ENCODE measurements at places on chromosomes 11 and 22.

DNA sequence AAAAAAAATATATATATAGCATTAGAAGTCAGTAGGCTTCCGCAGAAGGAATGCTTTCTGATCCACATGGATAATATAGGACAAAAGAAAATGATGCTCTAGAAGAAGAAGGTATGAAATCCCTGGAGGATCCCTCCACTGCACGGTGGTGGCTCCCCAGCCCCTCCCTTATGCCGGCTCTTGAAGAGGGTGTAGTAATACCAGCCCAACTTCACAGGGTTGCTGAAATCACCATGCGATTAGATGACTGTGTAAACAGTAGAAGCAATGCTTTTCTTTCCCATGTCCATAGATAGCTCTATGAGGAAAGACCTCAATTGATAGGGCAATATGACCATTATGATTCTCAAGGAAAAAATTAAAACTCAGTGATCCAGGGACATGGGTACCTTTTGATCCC, 3.2 kb upstream of the ETS1 start:
- DNase-seq = no peak

GRCh38 chr11:126153972-126154371, 57.5 kb downstream of the RPUSD4 start:
- DNase-seq = no peak

DNA sequence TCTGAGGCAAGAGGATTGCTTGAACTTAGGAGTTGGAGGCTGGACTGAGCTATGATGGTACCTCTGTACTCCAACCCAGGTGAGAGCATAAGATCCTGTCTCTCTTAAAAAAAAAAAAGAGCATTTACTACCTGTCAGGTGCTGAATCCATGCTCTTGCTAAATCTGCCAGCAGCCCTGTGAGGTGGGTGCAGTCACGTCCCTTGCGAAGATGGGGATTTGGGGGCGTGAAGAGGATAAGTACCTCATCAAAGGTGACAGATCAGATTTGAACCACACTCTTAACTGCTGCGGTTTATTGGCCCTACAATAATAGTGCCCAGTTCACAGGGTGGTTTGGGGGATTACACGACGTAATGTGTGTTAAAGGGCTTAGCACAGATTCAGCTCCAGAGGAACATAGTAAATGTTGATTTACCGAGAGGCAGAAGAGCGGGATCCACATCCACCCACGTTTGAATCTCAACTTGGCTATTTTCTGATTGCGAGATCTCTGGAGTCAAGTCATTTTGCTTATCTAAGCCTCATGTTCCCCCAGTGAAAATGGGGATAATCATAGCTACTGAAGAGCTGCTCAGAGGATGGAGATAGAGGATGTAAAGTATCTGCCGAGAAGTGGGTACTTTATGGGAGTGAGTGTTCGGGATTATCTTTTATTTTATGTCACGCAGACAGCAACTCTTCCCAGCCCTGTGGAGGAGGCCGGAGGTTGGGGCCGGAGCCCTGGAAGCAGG, 28.1 kb upstream of the LRRC10B start:
- DNase-seq = no peak

DNA sequence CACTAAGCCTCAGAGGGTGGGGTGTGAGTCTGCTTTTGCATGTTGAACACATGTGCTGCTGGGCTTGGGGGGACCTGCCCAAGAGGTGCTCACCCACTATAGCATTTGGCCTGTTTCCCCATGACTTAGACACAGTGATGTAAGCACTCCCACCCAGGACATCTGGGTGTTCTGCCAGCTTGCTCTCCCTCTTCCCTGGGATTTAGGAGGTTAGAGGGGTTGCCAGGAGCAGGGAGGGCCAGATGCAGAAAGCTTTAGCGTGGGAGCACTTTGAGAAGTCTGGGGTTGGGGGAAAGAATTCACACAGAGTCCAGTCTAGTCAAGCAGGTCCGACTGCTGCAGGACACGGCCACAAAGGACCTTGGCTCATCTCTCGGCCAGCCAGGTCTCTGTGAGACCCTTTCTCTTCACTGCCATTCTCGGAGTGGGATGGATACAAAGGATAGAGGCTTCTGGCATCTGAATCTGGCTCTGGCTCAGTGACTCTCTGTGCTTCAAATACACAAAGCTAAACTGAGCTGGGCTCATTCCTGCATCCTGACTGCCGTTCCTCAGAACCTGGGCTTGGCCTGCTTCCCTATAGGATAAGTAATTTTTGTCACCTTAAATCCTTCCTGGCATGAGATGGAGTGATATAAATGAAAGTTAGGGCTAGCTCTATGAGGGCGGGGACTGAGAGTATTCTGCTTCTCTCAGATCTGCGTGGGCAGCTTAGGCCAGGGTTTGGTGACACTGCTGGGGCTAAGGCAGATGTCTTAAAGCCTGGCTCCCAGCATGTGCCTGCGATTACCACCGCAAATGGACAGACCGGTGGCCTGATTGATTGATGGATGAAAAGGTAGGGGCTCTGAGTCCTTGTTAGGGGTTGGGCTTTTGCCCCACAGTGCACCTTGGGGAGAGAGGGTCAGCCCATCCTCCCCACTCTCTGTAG, 14.5 kb downstream of the USP2 start:
- DNase-seq = no peak

- no peak for DNase-seq
These were observed 58.3 kb upstream of the EMID1 start for GRCh38 chr22:29147331-29147899.

DNA sequence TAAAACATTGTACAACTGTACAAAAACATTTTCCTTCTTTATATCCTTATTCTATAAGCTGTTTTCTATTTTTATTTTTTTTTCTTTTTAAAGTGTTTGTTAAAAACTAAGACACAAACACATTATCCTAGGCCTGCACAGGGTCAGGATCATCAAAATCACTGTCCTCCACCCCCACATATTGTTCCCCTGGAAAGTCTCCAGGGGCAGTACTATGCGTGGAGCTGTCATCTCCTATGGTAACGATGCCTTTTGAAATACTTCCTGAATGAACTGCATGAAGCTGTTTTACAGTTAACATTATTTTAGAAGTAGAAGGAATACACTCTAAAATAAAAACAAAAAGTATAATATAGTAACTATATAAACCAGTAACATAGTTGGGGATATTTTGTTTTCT, 67.2 kb downstream of the ZC3H12C start:
- no peak for DNase-seq

DNA sequence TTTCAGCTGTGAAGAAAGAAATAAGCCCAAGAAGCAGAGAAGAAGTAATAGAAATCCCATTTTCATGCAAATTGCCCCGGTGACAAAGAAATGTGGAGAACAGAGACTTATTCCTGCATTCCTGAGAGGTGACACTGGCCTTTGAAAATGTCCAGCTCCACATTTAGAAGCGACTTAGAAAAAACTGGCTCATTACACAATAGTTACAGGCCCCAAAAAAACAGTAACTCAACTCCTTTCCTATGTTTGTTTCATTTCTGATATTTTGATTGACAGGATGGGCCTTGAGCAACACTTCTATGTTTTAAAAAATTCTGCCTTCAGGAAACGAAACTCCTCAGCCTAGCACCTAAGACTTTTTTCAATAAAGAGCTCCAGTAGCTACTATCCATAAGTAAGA, 726.9 kb upstream of the TENM4 start:
- DNase-seq = no peak

DNA sequence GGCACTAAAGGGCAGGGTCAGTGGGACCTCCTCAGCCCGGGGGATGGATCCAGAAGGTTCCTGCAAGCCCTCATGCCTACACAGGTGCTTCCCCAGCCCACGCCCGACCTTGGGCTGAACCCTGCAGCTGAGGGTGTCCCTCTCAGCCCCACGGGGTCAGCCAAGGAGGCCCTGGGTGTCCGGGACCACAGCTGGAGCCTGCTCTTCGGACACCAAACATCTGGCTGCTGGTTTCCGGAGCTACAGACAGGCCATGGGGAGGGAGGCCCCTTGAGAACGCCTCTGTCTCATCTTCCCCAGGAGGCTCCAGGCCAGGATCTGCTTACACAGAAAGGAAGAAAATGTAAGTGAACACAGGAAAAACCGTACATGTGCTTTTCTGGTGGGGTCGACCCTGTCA, 355.7 kb downstream of the MN1 start:
- DNase-seq = no peak

- no peak for DNase-seq
These were observed 3.1 kb downstream of the ST13 start for GRCh38 chr22:40853333-40853732.

Data from activated CD4-positive, alpha-beta T cell treated with anti-CD3 and anti-CD28 coated beads for 1 hour (primary cell).